ENCODE measurements at places on chromosomes 11 and 22.
A peak's percentile ranks its signal among the peaks of the same experiment; 100 is the strongest.

GRCh38 chr22:39458444-39459083, 1.8 kb downstream of the MGAT3 start:
- ATAC-seq: no peak

- no peak for ATAC-seq
Measured at GRCh38 chr11:109071712-109072524, 350.1 kb upstream of the C11orf87 start.

DNA sequence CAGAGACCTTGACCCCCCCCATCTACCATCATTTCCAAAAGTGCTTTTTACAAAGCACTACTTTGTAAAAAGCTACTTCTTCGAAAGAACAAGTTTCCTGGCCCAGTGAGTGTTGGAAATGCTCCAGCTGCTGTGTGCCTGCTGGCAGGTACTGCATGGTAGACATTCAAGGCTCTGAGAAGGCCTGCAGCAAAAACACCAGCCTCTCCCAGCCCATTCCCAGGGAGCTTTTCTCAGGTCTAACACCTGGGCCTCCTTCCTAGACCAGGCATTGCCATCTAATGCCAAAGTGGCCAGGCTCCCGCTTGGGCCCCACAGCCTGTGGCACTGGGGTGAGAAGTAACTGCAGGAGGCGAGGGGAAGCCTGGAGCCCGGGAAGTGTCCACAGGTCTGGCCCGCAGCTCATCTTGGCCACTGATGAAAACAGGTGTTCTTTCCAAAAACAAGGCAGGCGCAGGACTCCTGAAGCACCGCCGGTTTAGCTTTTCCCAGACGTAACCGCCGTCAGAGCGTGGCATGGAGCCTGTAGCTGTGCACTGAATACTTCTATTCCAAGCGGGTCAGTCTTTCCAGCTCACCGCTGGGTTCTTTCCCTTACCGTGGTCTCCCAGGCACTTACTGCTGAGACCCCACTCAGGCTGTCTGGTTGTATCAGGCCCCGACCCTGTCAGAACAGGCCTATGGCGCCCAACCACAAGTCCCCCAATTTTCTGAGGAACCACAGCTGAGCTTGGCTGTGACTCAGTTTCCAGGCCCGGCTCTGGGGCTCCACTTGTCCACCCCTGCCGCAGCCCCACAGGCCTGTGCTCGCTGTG, 1.2 kb upstream of the TCIRG1 start:
- no peak for ATAC-seq

DNA sequence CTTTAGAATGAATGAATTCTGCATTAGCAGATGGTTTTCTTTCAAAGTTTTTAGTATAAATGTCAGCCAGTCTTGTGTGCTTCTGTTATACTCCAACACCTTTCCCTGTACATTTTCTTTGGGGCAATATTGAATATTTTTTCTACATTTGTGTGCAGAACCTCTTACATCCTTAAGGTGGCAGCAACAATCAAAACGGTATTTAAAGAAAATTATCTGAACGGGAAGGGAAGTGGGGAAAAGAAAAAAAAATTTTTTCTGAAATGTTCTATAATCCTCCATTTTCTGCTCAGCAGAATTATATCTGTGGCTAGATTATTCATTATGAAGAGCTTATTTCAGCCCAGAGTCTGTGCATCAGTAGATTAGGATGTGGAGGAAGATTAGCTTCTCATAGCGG, 347.3 kb upstream of the RAG2 start:
- no peak for ATAC-seq

- no peak for ATAC-seq
Measured at GRCh38 chr11:121829159-121829643, 286.8 kb downstream of the BLID start.

- no peak for ATAC-seq
Measured at GRCh38 chr22:41782751-41783150, 17.7 kb upstream of the CCDC134 start.

GRCh38 chr11:112885744-112886433, 75.3 kb upstream of the NCAM1 start:
- no peak for ATAC-seq

DNA sequence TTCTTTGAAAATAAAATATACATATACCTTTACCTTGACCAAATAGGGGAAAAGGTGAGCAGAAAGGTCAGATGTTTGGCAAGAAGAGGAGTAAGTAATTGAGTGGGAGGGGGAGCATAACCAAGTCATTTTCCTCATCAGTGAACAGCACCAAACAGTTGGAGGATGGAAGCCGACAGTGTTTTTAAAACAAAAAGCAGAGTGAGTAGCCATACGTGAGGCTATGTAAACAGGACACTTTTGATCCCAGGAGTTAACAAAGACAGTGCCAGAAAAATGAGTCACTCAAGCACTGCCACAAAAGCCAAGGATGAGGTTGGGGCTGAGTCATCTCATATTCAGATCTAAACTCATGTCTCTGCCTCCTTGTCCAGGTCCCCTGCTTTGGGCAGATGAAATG, 734.7 kb downstream of the KCNA4 start:
- no peak for ATAC-seq

DNA sequence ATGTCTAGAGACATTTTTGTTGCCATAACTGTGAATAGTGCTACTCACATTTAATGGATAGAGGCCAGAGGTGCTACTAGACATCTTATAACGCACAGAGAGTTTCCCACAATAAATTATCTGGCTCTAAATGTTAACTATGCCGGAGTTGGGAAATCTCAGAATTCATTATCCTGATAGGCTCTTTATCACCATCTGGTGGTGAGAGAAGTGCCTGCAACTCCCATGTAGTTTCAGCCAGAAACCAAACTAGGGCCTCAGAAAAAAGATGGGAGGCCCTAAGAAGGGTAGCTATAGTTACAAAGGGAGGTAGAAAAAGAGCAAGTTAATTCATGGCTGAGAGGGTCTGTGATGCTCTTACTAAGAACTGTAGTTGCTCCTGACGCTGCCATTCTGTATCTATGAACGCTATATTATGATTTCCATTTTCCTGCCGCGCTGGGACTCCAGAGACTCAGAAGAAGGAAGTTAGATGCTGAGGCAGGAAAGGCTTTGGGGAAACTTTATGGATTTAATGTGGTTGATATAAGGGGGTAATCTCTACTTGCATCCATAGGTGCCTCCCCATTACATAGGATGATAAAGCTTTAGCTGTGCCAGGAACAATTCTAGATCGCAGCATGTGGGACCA, 22.9 kb upstream of the MRPL17 start:
- ATAC-seq: no peak

DNA sequence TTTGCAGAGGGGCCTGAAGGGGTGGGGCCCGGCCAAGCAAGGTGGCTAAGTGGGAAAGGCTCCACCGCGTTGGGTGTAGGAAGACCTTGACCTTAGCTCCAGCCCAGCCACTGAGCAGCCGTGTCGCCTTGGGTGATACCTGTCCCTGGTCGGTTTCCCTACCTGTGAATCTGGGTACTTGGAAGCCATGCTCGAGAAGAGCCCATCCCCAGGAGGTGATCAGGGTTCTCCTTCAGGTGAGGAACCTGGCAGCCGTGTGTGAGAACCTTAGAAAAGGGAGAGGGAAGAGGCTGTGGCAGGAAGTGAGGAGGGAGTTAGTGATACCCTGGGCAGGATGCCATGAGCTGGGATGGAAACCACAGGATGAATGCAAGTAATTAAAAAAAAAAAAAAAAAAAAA, 21.6 kb downstream of the PPARA start:
- ATAC-seq: no peak

- no peak for ATAC-seq
Measured at GRCh38 chr22:44907765-44908737, 101.8 kb downstream of the PHF21B start.

GRCh38 chr11:112842151-112842550, 119.1 kb upstream of the NCAM1 start:
- no peak for ATAC-seq

DNA sequence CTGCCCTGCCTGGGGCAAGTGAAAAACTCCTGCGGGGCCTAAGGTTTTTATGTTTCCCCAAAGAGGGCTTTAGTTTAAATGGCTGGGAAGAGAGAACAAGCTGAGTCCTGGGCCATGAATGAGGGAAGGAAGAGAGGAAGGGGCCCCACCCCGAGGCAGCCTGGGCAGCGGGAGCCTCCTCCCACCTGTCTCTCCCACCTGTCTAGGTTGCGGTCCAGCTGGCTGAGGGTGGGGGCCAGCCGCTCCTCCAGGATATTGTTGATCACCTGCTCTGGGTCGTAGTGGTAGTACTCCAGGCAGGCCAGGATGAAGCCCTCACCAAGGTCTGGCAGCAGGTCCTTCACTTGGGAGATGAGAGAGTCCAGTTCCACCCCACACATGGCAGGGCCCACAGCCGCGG, 34.6 kb downstream of the UQCR10 start:
- ATAC-seq: no peak

GRCh38 chr11:8296038-8296649, 32.5 kb upstream of the LMO1 start:
- no peak for ATAC-seq

DNA sequence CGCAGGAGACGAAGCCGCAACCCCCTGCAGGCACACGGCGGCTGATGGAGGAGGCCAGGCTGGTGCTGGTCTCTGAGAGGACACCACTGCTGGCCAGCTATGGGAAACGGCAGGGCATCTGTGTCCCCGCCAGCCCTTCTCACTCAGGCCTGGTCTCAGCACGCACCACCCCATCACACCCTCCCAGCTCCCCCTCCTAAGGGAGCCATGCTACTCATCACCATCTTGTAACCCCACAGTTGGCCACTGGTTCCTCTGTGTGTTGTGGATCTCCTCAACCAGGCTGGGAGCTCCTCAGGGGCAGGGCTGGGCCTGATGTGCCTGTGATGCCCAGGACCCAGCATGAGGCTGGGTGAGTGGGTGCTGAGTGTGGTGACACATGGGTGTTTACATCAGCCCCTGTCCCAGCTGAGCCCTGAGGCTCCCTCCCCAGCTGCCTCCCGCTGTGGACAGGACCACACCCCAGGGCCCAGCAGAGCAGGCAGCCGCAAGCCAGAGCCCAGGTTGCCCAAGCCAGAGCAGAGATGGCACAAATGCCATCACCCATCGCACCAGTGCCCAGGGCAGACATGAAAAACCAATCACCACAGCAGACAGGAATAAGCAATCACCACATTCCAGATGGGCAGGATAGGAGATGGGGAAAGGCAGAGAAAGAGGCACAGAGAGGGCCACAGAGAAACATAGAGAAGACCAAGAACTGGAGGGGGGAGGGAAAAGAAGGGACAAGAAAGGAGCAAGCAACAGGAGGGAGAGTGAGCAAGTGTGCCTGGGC, 8.2 kb downstream of the ARVCF start:
- peak; percentile 20 for ATAC-seq

- no peak for ATAC-seq
Measured at GRCh38 chr11:111793863-111794262, 27.7 kb upstream of the PPP2R1B start.

- ATAC-seq: no peak
Measured at GRCh38 chr11:88604260-88604659, 266.7 kb upstream of the CTSC start.

DNA sequence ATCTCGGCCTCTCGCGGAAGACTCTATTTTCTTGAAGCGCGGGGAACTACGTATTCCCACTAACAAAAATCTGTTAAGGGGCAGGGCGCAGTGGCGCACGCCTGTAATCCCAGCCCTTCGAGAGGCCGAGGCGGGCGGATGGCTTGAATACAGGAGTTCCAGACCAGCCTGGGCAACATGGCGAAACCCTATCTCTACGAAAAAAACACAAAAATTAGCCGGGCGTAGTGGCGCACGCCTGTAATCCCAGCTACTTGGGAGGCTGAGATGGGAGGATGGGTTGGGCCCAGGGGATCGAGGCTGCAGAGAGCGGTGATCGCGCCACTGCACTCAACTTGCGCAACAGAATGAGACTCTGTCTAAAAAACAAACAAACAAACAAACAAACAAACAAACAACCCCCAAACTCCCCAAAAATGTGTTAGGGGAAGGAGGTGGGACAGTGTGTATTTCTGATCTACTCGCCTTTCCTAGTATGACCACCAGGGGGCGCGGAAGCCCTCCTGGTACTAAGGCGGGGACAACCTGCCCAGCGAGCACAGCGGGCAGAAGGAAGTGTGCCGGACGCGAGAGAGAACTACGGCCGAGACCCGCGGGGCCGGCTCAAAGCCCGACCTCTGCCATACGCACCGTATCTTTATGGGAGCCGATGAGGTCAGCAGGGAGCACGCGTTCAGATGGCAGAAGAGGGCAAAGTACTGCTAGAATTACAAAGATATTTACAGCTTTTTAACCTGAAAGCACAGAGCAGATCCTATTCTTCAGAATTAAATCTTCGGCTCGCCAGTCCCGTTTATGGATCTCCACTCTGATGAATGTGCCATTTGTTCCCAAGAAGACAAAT, 1.3 kb upstream of the STX3 start:
- peak; percentile 86 for ATAC-seq

- ATAC-seq: no peak
Measured at GRCh38 chr11:44631831-44632230, 66.4 kb downstream of the CD82 start.

DNA sequence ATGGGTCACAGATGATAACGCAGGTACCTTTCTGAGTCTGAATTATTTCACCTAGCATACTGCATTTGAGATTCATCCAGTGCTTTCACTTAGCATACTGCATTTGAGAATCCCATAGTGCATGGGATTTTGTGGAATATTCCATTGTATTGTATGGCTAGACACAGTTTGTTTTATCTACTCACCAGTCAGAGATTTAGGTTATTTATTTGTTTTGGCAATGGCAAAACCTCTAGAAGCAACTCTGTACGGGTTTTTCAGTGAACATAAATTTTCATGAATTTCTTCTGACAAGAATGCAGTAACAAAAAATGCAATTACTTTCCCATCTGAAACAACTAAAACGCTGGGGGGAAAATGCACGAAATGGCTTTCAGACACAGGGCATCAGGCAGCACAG, 24.3 kb downstream of the SCN4B start:
- no peak for ATAC-seq

GRCh38 chr22:45597460-45598192, 74.0 kb upstream of the ATXN10 start:
- ATAC-seq: no peak

DNA sequence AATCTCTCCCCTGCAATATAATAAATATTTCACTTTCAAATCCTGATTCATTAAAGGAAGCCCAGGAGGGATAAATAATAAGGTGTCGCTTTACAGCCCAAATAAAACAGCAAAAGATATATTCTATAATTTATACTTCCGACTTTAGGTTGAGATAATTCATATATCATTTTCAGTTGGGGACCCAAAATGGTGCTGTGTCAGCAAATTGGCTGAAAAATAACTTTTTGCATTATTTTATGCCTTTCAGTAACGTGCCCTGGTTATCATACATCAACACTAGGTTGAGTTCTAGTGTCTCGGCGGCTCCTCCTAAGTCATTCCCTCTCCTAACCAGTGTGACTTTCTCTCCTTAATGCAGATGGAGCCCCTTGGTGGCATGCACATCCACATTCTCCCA, 278.2 kb downstream of the NXPE2 start:
- no peak for ATAC-seq
